ENCODE measurements at places on chromosomes 16 and 17.

GRCh38 chr16:22948603-22949368 lies 134.8 kb downstream of the HS3ST2 start:
- peak; percentile 36 for DNase-seq

DNA sequence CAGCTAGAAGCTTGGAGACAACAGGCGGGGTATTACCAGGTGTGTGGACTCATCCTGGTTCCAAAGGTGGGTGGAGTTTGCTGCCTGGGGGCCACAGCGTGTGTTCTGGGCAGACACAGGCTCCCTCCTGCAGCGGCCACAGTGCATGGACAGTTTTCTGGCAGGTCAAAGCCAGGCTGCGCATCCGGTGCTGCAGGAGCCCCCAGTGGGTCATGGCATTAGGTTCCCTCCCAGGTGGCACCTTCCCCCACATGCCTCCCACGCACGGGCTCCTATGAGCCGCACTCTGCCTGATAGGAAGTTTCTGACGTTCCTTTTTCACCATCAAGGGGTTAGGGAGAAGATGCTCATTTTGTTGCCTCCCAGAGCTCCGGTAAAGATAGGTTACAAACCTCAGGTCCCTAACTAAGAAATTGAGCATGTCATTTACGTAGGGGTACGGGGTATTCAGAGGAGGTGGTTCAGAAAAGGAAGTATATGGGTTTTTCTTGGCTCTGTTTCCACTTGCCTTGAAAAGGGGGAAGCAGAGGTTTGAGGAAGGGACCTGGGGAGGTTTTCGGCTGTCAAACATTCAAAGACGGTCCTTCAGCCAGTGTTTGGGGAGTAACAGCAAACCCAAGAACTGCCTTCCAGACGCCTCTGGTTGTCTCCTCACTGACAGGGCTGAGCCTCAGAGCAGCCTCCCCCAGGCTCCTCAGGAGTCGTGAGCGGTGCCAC lies 32.7 kb upstream of the NAT9 start:
- DNase-seq = no peak

DNA sequence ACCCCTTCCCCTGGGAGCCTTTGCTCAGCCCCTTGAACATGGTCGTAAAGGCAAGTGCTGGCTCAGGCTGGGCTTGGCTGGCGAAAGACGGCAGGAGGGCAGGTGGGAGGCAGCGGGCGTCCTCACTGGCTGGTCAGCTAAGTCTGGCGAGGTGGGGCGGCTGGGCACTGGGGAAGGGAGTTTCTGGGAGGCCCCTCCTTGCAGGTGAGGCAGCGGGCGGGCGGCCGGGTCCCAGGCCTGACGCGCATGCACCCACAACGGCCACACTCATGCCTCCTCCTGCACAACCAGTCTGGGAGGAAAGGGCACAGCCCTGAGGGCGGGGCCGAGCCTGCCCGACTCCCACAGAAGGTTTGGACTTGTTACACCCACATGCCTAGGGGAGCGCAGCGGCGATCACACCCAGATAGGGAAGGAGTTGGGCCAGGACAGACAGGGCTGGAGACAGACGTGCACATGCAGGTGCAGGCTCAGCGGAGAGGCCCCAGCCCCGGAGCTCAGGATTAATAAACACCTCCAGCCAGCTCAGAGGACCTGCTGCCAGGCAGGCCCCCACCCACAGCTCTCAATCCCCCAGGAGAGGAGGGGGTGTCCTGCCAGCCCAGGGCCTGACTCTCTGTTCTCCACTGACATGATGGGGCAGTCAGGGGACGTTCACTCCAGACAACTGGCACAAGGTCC lies at the start of gene EVPL:
Gene EVPL, minus strand, starts transcription at position 148 of the 681 bp plus-strand sequence. Its CDS starts 108 bp downstream, at position 40.
- no peak for DNase-seq

DNA sequence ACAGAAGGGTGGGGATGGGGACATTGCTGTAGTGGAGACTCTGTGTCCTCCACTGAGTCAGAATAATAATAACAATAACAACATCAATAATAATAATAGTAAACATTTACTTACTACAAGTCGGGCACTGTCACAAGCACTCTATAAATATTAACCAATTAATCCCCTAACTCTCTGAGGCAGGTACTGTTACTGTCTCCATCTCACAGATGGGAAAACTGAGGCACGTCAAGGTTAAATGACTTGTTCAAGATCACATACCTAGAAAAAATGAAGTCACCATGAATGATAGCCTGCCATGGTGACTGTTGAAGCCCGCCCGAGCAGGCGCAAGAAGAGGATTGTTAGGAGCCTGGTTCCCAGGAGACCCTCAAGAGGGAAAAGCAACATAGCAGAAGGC lies 10.2 kb downstream of the PRR29 start:
- DNase-seq = no peak

DNA sequence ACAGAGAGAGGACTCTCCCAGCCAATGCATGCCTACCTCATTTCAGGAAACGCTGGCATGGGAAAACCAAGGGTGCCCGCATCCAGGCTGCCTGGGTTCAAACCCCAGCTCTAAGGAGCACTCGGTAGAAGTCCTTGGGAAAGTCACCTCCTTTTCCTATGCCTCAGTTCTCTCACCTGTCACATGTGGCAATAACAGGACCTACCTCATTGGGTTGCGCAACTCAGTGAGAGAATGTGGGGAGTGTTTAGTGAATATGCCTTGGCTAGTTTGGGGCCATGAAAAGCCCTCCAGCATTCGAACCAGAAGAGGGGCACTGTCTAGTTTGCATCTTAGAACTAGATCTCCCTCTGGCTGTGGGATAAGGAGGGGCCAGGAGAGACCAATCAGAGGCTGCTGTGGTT lies 9.0 kb upstream of the NXPH3 start:
- DNase-seq = no peak

DNA sequence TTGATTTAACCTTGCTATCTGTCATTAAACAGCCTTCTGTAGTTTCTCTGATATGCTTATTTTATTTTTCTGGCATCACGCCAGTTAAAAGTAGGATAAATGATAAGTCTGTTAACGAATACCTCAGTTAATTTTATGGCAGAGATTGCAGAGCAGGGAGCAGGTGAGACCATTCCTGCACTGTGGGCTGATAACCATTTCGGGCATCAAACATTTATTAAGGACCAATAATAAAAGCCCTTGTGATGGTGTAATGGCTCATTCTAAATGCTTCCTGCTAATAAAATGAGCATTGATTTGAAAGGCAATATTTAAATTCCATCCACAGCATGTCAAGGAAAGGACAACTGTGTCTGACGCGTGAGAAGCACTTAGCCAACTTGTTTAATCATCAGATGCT lies 94.1 kb downstream of the ASIC2 start:
- no peak for DNase-seq

DNA sequence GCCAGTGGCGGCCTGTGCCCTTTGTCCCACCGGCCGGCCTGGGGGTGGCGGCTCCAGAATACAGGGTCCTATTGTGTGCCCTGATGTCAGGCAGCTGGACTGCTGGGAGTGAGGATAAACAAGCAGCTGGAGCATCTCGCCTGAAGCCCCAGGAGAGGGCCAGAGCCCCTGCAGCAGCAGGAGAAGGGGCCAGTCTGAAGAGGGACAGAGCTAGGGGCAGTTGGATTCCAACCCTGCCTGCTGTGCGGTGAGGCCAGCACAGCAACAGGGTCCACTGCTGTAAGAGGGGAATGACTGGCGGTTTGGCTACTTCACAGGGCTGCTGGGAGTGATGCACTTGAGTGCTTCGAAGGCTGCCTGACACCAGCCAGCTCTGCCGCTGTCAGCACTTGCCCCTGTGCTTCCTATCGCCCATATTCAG lies 25.0 kb downstream of the RAB11FIP4 start:
- no peak for DNase-seq

DNA sequence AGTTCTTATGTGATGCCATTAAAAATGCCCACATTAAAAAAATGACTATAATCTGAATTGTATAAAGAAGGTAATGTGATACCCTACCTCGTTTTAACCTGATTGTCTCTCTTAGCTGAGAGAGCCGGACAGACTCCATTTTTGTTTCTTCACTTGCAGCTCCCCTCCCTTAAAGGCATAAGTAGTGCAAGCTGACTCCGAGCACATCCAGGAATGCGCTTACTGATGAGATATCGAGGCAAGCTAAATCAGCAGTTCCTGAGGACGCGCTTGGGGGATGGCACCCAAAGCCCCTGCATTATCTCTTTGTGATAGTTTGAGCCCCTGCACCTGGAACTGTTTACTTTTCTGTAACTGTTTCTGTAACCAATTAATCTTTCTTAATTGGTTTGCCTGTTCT lies 6.3 kb downstream of the KRT24 start:
- DNase-seq = no peak

- DNase-seq = no peak
These were observed 16.4 kb downstream of the CDYL2 start for GRCh38 chr16:80788027-80788426.

DNA sequence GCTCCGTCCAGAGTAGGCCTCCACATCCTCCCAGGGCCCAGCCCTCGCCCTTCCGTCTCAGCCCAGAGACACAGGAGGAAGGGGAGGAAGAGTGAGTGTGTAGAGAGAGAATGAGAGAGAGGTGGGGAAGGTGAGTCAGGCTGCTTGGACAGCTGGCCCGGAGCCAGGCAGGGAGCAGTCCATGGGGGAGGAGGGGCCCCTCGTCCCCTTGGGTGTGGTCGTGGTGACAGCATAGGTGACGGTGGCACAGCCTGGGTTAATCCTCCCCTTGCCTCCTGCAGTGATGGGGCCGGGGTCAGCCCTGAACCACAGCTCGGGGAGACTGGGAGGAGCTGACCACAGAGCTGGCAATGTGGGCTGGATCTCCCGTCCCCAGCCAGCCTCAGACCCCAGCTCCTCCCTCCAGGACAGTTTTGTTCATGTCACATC lies 36.5 kb downstream of the FA2H start:
- no peak for DNase-seq

GRCh38 chr17:41287050-41287449 lies 11.6 kb downstream of the KRTAP9-7 start:
- no peak for DNase-seq

DNA sequence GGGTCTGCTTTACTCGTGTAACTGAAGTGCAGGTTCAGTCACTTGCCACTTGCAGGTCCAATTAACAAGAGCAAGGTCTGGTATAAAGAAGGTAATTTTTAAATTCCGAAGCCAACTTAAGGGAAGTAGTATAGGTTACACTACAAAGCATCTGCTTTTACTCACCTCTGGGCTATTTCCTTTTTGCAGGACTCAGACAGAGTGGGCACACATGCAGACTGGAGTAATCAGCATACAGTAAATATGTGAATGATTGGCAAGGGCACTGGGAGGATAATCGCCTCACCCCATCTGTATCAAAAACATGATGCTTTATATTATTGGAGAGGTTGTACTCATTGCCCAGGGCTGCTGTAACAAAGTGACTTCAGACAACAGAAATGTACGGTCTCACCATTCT lies 160.1 kb upstream of the CDH5 start:
- no peak for DNase-seq

GRCh38 chr17:66306446-66306845 lies 4.0 kb downstream of the PRKCA start:
- DNase-seq = peak; percentile 30

DNA sequence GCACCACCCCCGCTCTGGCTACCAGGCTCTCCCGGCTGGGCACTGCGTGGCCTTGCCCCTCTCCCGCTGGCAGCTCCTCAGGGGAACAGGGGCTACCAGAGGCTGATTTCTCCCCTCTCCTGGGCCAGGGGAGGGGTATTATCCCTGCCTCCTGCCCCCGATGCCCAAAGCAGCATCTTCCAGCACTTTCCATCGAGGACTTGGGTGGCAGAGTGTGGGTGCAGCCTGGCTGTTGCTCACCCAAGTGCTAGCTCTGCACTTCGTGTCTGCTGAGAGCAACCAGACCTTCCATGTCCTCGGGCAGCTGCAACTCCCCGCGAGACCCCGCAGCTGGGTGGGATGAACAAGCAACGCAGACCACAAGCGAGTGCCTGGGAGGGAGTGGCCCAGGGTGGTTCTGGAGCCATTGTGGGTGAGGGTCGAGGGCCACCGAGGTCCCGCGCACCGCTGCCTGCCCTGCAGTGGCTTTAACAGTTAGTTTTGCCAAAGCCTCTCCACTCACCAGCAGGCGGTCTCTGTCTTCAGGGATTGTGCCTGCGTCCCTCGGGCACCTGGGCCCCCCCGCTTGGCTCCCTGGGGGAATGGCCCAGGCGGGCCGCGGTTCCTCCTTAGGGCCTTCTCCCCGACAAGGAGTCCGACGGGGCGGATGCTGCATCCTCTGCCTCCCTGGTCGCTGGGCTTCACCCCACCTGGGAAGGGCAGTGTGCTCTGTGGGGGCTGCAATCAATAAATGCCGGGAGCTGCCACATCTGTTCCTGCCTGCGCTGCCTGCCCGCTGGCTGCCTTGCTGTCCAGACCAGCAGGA lies 8.4 kb downstream of the SLC25A10 start:
- DNase-seq = no peak

- no peak for DNase-seq
These were observed 892 bp upstream of the KIAA0513 start for GRCh38 chr16:85026703-85027102.

DNA sequence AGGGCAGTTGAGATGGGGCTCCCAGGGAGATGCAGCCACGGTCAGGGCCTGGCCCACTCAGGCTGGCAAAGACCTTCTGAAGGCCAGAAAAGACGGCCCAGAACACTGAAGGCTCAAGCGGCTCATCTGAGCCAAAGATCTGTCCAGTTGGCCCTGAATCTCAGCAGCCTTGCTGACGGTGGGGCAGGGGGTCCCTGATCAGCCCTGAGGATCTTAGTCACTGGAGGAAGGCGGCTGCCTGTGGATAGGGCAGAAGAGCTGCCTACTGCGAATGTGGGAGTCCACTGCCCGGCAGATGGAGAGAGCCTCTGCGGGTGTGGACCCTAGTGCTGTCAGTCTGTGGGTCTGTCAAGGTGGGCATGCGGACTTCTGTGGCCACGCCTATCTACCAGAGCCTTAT lies 1738.2 kb downstream of the TP53TG3F start:
- no peak for DNase-seq

- no peak for DNase-seq
These were observed 7.5 kb downstream of the N4BP1 start for GRCh38 chr16:48602356-48603014.

DNA sequence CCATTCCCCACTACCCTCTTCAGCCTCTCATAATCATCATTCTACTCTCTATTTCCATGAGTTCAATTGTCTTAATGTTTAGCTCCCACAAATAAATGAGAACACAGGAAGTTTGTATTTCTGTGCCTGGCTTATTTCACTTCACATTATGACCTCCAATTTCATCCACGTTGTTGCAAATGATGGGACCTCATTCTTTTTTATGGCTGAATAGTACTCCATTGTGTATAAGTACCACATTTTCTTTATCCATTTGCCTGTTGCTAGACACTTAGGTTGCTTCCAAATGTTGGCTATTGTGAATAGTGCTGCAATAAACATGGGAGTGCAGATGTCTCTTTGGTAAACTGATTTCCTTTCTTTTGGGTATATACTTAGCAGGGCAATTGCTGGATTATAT lies 42.3 kb downstream of the ERCC4 start:
- DNase-seq = no peak

DNA sequence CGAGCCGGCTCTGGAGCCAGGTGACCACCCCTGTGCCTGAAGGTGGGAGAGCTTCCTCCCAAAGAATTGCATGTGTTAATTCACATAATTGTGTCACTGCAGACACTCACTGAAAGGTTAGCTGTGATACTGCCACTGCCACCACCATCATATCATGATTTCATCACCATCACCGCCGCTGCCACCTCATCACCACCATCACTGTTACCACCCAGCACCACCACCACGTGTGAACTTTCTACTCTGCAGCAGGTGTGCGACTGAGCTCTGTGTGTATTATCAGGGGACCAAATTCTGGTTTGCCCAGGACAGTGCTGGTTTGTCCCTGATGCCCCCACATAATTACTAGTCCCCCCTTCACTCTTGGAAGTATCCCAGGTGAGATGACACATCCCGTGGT lies 15.2 kb downstream of the BCAR1 start:
- no peak for DNase-seq

- DNase-seq = no peak
These were observed 3.0 kb upstream of the BCAR1 start for GRCh38 chr16:75254359-75254837.

Data from fibroblast of the conjunctiva (primary cell).